ENCODE measurements at places on chromosomes 1 and 21. TPM values are rescaled to one million over a fixed set of nuclear protein-coding genes. Genes with fewer than 3 reads are reported as not detected.
A peak's percentile ranks its signal among the peaks of the same experiment; 100 is the strongest.

- DNase-seq: peak; percentile 82
- no peak overlapping the region for H3K4me3 ChIP-seq
- H3K36me3 ChIP-seq: peaks cover 2% of the 10 kb centered on the region
- H3K4me1 ChIP-seq: peaks cover 15% of the 10 kb centered on the region
Observed at GRCh38 chr1:244272471-244273261, 179.0 kb downstream of the ADSS2 start.

DNA sequence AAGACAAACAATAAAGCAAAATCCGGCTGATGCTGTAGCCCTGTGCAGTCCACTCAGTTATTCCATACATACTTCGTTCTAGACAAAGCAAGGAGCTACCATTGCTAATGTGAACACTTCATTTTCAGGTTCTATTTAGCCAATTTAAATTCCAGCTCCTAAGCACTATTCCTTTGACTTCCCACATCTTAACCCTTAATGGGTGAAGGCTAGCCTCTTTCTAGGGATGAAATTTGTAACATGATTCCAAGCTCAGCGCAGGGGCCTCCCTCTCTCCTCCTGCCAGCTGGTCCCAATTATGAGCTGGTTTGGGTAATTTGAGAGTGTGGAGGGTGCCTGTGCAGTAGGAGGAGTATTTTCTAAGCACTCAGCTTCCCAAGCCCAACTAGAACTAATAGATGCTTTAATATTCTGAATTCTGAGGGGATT, 53.9 kb upstream of the PTGFRN start:
- no peak for DNase-seq
- H3K4me1 ChIP-seq: peaks cover 44% of the 10 kb centered on the region
- no peaks in the 10 kb centered on the region for H3K27me3 ChIP-seq
- H3K4me3 ChIP-seq: no peak overlapping the region

The OR2T5 gene
- not detected for total RNA-seq

The CD48 gene
- not detected for total RNA-seq

The WNT3A gene
- total RNA-seq: not detected

The LYSMD1 gene
- total RNA-seq: 11.2 TPM

All from neural crest cell (in vitro differentiated cells).